IMR-90 (cell line): ENCODE measurements at places on chromosomes 12 and 14. TPM values are rescaled to one million over a fixed set of nuclear protein-coding genes. Genes with fewer than 3 reads are reported as not detected.
A peak's percentile ranks its signal among the peaks of the same experiment; 100 is the strongest.

The OASL gene
- under 0.01 TPM in 2 replicates for total RNA-seq

The CNTN1 gene
- total RNA-seq, result 0.18 and 0.28 TPM in 2 replicates

The PXMP2 gene
- 10.9 and 13.3 TPM in 2 replicates for total RNA-seq

The ARPC3 gene
- 204 and 234 TPM in 2 replicates for total RNA-seq

The FAM161B gene
- total RNA-seq, result 2.5 and 2.8 TPM in 2 replicates

The INHBC gene
- not detected in 2 replicates for total RNA-seq

GRCh38 chr12:53538209-53538689, 31.0 kb upstream of the NPFF start:
- no peak overlapping the region for H3K4me3 ChIP-seq
- H3K36me3 ChIP-seq, result peaks cover 28% of the 10 kb centered on the region
- H3K27me3 ChIP-seq, result no peaks in the 10 kb centered on the region
- H3K27ac ChIP-seq, result no peak overlapping the region; the same call in 1 of the 2 replicates

- H3K27me3 ChIP-seq, result no peaks in the 10 kb centered on the region
- H3K4me3 ChIP-seq, result peak overlapping the region; percentile 76
- DNase-seq, result no peak
- peak overlapping the region; percentile 32 for H3K27ac ChIP-seq
These were observed 844 bp downstream of the DPF3 start for GRCh38 chr14:72892879-72893635.

DNA sequence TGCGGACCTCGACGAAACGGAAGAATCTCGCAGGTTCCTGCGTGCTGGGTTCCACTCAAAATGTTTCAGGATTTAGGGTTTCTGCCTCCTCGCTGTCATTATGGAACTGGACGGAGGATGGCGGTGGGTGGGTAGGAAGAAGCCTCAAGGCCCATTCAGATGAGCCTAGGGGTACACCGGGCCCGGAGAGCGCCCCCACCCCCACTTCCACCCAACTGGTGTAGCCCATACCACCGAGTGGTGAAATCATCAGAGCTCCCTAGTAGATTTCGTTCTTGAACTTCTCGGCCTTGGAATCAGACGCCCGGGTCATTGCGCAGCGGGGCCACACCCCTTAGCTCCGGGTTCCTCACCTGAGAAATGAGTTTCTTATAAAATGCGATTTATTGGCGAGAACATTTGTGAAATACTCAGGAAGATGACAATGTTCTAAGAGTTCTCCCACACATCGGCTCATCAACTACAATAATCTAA, 13.3 kb upstream of the TBX3 start:
- H3K27ac ChIP-seq, result no peak overlapping the region
- no peak overlapping the region for H3K4me3 ChIP-seq
- H3K27me3 ChIP-seq, result peaks cover 7% of the 10 kb centered on the region; the same call in 1 of the 2 replicates
- peaks cover 2% of the 10 kb centered on the region; the same call in 1 of the 2 replicates for H3K4me1 ChIP-seq
- DNase-seq, result no peak

- no peaks in the 10 kb centered on the region for H3K36me3 ChIP-seq
- H3K4me3 ChIP-seq, result no peak overlapping the region
These were observed 20.5 kb downstream of the TTC7B start for GRCh38 chr14:90795744-90796143.

- no peaks in the 10 kb centered on the region for H3K4me1 ChIP-seq
- H3K27ac ChIP-seq, result no peak overlapping the region
- H3K27me3 ChIP-seq, result no peaks in the 10 kb centered on the region
- DNase-seq, result no peak
These were observed 356.2 kb downstream of the TMEM121 start for GRCh38 chr14:105882626-105883025.

DNA sequence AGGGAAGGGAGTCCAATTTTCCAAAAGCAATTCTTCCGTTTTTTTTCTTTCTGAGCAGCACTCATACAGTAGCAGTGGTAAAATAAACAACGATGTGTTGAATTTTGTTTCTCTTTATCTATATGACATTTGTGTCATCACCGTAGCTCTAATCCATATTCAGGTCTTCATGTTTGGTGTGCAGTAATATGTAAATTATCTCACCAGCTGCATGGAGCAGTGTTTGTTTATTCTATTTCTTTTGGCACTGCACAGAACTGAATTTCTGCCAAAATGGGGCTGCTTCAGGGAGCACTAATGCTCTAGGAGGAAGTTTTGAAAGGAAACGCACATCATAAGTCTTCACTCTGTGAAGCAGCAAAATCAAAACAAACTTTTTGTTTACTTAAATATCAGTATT, 130.0 kb upstream of the NPAS3 start:
- no peaks in the 10 kb centered on the region; the same call in 1 of the 2 replicates for H3K27me3 ChIP-seq
- H3K27ac ChIP-seq, result no peak overlapping the region
- H3K4me1 ChIP-seq, result no peaks in the 10 kb centered on the region
- no peak for DNase-seq

DNA sequence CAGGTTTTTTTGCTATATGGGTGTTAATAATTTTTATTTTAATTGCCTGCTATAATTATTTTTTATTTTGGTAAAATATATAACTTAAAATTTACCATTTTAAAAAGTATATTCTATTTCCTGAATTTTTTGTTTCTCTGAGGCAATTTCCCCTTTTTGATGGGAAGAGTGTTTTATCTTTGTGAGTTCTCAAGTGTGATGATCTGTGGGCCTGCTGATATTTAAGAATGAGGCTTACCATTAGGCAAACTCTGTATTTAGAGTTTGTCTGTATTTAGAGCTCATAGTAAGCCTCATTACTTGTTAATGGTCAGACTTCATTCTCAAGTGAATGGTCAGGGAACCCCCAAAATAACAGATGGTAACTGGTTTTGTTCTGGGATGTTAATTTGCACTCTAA, 48.0 kb downstream of the WNK1 start:
- H3K36me3 ChIP-seq, result no peaks in the 10 kb centered on the region
- H3K4me1 ChIP-seq, result peaks cover 7% of the 10 kb centered on the region
- no peak overlapping the region for H3K4me3 ChIP-seq

GRCh38 chr12:50248883-50249282, 34.4 kb downstream of the LIMA1 start:
- no peaks in the 10 kb centered on the region for H3K36me3 ChIP-seq
- DNase-seq, result no peak
- no peaks in the 10 kb centered on the region for H3K27me3 ChIP-seq
- H3K4me1 ChIP-seq, result peaks cover 13% of the 10 kb centered on the region
- no peak overlapping the region for H3K27ac ChIP-seq

GRCh38 chr12:50732591-50732990, 31.3 kb upstream of the ATF1 start:
- H3K27me3 ChIP-seq, result no peaks in the 10 kb centered on the region
- no peak overlapping the region for H3K27ac ChIP-seq
- no peak overlapping the region for H3K4me3 ChIP-seq
- peak; percentile 97 for DNase-seq
- H3K4me1 ChIP-seq, result peaks cover 6% of the 10 kb centered on the region

DNA sequence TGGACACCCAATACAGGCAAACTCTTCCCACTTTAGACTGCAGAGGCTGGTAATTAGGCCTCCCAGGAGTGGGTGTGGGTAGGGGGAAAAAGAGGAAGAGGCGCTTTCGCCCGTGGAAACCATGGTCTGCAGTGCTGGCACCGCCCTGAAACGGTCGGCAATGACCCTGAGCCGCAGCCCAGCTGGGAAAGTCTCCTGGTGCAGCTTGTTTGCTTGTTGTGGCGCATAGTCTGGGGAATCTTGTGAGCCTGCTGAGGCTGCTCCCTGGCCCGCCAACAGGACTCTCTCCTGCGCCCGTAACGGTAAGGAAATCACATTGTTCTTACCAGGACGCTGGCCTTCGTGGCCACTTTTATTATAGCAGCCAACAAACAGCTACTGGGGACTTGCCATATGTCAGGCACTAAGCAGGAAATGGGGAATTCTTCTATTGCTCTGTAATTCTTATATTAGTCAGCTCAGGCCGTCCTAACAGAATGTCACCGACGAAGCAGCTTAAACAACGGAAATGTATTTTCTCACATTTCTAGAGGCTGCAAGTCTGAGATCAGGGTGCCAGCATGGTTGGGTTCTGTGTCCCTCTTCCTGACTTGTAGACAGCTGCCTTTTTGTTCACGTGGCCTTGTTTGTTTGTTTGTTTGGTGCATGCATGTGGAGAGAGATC, 52.5 kb upstream of the RIN3 start:
- peaks cover 6% of the 10 kb centered on the region for H3K4me1 ChIP-seq
- no peak overlapping the region for H3K4me3 ChIP-seq
- peak; percentile 82 for DNase-seq
- H3K36me3 ChIP-seq, result no peaks in the 10 kb centered on the region
